Lung microvascular endothelial cell (primary cell): ENCODE measurements at places on chromosomes 2 and 18.

DNA sequence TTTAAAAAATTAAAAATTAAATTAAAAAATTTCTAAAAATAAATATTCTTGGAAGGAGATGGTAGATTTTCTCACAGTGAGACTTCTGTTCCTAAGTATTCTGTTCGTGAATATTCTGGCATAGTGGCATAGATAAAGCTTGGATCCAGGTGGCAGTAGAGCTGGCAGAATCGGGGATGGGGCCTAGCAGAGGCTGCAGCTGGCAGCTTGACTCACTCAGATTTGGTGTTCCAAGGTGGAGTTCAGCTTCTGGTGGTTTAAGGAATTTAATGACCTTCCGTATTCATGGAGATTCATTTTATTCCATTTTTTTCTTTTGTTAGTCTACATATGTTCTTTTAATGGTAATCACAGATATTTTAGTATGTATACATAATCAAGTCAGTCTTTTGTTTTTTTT lies 19.9 kb downstream of the ARMC9 start:
- DNase-seq: no peak

DNA sequence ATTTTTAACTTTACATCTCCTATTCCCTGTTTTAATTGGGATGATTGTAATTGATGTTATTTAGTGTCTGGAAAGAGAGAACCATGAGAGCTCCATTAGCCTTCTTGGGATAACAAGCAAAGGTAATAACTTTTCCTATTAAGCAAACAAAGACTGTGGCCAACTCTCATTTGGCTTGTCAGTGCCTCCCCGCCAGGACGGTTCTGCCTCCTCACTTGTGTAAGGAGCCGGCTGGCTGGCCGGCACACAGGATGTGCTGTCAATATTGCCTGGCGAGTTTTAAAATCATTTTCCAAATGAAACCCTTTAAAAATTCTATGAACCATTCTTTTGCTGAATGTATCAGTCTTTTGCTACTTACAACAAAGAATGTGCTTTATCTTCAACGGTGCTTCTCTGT lies 898.3 kb downstream of the CPS1 start:
- no peak for DNase-seq

DNA sequence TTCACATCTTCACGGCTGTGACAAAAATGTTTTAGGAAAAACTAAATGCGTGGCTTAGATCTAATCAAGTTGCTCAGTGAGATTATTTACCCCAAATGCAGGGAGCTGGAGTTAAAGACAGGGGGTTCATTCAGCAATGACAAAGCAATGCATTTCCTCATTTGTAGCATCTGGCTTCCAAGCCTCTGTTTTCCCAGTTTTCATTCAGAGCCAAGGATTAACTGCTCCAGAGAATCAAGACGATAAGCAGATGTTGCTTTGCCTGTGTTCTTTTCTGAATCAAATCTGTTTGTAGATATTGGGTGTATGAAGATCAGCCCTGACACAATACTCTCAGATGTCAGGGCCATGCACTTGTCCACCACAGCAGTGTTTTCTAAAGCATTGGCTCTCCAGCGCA lies 147.4 kb upstream of the SIX2 start:
- no peak for DNase-seq

- peak; percentile 31 for DNase-seq
Observed at GRCh38 chr2:10084223-10084865, 4.1 kb upstream of the CYS1 start.

GRCh38 chr2:32342801-32343200 lies 14.0 kb upstream of the BIRC6 start:
- peak; percentile 94 for DNase-seq
